ENCODE measurements at places on chromosomes 4 and X.

DNA sequence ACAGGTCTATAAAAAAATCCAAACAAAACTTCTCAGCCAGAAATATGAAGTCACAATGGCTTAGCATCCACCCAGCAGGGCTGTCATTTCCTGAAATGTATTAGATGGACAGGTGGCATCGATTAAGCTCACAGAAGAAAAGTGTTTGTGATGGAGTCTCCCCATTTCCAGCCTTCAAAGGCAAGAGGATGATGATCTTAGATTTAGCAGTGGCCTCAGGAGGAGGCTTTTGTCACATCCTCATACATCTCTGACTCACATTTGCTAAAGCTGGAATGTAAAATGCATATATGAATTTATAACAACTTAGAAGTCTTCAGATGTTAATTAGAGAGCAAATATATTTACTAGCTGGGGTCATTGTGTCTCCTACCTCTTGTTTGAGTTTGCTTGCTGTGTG, 441.9 kb downstream of the SPRY1 start:
- DNase-seq: no peak

- DNase-seq: no peak
These were observed 160.9 kb downstream of the SMIM20 start for GRCh38 chr4:26074712-26075430.

DNA sequence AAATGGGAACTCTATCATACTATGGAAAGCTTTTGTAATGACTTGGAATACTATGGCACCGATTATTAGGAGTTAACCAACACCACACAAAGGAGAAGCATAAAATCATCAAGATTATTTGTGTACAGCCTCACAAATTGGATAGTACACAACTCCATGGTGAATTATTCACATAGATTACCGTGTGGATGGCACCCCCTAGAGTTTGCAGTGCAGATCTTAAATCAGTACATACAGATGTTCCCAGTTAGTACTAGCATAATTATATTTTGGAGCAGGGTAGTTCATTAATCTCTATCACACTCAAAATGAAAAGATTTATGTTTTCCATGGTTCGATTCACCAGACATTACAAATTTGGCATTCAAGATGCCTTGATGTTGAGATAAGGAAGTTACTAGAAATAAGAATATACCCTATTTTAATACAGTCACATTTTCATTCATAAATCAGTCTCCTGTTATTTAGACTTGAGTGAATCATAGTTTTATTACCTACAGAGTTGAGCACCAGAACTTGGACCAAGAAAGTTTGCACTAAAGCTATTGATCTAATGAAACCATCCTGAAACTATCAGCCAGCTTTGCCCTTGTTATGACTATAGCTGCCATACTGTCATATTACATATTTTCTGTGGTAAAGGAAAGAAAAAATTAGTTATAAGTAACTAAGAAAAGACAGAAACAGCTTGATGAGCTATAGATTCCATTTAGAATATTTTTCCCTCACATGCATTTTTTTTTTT, 531.8 kb downstream of the GLUD2 start:
- no peak for DNase-seq

DNA sequence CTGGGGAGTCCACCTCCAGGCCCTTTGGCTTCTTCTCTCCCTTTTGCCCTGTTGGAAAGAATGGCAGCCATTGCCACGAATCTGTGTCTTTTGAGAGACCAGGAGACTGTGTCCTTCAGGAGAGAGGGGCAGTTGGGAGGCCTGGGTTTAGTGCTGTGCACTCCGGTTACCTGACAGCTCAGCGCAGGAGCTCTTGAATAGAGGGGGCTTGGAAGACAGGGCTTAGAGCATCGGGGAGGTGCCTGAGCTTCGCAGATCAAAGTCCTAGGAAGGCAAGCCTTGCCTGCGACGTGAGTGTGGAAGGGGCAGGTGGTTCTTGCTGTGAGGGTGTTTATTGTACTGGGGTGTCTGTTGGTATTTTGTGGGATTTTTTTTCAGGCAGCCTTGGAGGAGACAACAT, 41.9 kb upstream of the TADA2B start:
- DNase-seq: no peak

DNA sequence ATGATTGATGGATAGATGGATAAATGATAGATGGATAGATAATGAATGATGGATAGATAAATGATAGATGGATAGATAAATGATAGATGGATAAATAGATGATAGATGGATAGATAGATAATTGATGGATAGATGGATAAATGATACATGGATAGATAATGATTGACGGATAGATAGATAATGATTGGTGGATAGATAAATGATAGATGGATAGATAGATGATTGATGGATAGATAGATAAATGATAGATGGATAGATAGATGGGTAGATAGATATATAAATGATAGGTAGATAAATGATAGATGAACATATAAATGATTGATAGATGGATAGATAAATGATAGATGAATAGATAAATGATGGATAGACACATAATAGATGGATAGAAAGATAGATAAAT, 49.5 kb upstream of the SHOX start:
- no peak for DNase-seq

- no peak for DNase-seq
These were observed 26.0 kb downstream of the AFM start for GRCh38 chr4:73507541-73507940.

DNA sequence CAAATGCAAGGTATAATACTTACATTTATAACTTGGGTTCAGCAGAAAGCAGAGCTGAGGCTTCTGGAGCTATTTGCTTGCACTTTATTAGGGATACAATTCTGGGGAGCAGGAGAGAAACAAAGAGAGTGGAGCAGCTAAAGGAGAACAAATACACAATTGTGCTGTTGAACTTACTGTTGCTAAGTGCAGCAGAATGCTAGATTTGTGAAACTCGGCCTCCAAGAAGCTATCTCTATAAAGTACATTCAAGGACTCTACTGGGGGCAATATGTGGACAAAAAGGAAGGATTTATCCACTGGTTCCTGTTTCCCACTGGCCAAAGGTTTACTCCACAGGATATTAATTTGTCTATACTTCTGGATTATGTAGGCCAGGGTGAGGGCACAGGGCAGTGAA, 86.8 kb downstream of the PPP1R2C start:
- DNase-seq: no peak

GRCh38 chr4:2472187-2472586, 3.3 kb downstream of the RNF4 start:
- no peak for DNase-seq

- no peak for DNase-seq
These were observed 2295.4 kb downstream of the ARAP2 start for GRCh38 chr4:33948921-33949320.

- DNase-seq: no peak
These were observed 644 bp downstream of the LAMP2 start for GRCh38 chrX:120468479-120468824.

DNA sequence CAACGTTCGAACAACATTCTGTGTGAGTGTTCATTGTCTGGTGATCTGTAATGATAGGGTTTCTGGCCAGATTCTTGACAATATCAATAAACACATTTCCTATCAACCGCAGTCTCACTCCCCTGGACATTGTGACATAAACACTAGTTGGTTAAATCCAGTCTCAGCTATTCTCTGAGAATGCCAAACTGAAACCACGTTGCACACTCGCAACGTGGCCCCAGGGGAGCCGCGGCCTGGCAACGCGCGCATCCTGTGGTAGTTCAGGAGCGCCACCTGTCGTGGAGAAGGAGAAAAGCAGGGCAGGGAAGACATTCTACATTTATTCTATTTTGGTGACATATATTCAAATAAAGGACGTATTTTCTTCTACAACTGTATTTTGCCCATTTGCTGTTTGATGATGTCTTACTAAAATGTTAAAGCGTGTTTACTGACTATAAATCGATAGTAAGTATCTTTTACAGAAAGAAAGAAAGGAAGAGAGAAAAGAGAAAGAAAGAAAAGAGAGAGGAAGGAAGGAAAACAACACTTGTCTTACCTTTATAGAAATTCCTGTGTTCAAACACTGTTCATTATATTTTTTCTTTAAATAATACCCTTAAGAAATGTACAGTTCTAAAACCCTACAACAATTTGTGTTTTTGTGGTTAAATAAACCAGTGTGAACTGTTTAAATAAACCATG, 738.3 kb upstream of the FRG1 start:
- DNase-seq: no peak

GRCh38 chr4:120694973-120695372, 227.6 kb downstream of the PRDM5 start:
- DNase-seq: no peak

DNA sequence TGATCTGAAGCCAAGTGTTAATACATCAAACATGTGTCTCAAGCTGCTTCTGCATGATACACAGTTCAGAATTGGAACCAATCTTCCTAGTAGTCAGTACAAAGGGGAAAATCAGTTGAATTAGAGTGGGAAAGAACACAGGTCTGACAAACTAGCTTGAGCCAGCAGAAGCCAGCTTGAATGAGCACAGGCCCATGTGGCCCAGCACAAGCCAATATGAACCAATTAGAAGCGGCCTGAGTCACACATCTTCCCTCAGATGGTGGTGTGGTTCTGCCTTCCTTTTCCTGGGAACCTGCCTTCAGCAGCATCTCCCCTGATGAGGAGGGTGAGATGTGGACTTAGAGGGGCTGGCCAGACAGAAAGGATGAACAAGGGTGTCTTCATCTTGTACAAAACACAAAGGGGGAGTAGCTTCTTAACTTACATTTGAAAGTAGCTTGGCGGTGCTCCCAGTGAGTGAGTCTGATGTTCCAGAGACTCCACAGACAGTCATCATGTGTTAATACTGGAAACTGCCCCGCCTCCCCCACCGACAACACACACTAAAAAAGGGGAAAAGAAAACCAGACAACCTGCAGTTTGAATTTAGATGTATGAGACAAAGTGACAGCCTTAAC, 72.0 kb downstream of the FRMPD4 start:
- no peak for DNase-seq

GRCh38 chrX:50700921-50701320, 113.1 kb downstream of the SHROOM4 start:
- DNase-seq: no peak

DNA sequence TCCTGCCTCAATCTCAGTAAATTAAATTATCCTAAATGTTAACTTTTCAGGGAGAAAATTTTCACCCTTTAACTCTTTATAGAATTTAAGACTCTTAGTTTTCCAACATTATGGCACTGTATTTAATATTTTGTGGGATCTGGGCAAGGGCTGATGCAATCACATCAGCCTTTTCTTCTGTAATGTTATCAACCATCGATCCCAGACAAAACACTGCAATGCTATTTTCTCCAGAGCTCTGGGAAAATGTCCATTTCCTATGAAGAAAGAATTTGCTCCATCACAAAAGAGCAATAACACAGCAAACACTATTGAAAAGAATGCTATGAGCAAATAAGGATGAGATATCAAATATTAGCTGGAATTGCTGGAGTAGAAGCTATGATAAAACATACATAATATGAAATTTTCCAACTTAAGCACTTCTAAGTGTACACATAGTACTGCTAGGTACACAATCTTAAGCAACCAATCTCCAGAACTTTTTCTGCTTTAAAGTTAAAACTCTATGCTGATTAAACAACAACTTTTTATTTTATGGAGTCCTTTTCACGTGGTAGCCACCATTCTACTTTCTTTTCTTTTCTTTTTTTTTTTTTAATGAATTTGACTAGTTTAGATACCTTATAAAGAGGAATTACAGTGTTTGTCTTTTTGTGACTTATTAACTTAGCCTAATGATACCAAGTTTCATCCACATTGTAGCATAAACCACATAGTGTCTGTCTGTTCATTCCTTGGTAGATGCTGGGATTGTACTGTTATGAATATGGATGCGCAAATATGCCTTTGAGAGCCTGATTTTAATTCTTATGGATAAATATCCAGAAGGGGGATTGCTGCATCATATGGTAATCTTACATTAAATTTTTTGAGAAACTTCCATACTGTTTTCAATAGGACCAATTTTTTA, 43.6 kb downstream of the UGT2A3 start:
- DNase-seq: no peak

DNA sequence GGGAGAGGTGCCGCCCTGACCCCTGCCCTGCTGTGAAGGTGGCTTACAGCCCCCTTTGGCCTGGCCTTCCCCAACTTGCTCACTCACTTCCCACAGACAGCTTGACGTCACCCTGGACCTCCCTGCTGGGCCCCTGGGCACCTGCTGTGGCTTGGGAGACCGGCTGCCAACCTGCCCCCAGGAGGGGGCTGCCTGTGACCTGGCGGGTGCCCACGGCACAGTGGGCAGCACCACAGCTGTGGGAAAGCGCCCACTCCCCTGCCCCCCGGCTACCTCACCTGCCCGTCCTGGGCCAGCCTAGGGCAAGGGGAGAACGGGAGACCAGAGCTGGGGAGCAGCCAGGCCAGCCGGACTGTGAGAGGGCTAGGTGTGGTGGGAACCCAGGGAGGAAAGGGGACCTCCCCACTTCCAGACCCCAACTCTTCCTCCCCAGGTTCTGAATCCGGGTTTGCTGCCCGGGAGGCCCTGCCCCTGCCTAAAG, 2.4 kb upstream of the ZFP92 start:
- no peak for DNase-seq

DNA sequence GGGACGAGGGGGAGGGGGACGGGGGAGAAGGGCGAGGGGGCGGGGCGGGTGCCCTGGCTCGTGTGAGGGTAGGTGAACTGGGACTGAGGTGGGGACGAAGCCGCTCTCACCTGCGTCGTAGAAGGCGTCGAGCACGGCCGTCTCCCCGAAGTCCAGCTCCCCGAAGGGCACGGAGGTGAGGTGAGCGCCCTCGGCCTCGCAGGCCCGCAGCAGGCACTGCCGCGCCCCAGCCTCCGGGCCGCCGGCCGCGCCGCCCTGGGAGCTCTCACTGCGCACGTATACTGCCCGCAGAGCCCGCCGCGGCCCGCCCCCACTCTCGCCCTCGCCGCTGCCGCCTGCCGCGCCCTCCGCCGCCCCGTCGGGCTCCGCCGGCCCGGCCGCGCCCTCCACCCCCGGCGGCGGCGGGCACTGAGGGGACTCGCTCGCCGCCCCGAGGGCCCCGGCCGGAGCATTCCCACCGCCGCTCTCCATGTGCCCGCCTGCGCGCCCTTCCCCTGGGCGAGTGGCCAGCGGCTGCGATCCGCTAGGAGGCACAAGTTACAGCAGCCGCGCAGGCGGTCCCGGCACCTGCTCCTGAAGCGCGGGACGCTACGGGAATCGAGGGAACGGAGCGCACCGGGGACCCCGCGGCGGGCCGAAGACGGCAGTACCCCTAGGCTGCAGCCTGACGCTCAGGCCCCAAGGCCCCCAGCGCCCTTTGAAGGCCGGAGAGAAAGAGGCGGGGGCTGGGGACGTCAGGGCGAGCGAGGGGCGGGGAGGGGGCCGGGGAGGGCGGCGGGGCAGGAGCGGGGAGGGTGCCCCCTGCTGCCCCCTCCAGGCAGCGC, at the start of gene MAP3K15:
MAP3K15 (minus strand) TSS at position 718 of the 824 bp plus-strand sequence; CDS start at position 471, 247 bp downstream.
- DNase-seq: no peak
